ENCODE measurements at places on chromosomes 3 and 15.

GRCh38 chr15:89649013-89649625, 6.1 kb downstream of the KIF7 start:
- DNase-seq: no peak

- no peak for DNase-seq
Measured at GRCh38 chr3:171770689-171771620, 39.3 kb downstream of the PLD1 start.

DNA sequence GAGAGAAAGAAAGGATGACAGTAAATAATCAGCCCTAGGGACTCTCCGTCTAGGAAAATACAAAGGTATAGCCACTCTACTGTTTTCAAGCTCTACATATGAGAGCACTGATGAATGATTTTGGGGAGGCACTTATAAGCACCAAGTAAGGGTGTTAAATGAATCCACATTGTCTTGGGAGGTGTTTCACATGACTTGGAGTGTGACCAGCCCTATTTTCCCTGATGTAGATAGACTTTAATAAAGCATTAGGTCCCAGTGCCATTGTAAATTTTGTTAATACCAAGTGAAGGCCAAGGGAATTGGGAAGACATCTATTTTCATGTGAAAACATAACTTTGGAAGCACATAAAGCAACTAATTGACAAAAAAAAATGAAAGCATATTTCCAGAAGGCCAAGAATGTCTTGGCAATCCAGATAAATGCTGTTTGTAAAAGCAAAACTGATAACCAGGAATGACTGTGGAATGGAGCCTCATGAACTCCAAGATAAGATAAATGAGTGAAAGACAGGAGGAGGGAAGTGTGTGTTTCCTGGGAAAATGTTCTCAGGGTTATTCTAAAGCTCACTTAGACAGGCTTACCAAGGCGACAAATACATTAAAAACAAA, 96.0 kb upstream of the MYZAP start:
- no peak for DNase-seq

GRCh38 chr15:34721157-34721801, 33.5 kb downstream of the GJD2 start:
- no peak for DNase-seq

- DNase-seq: no peak
Measured at GRCh38 chr3:16723978-16724377, 118.8 kb upstream of the DAZL start.

DNA sequence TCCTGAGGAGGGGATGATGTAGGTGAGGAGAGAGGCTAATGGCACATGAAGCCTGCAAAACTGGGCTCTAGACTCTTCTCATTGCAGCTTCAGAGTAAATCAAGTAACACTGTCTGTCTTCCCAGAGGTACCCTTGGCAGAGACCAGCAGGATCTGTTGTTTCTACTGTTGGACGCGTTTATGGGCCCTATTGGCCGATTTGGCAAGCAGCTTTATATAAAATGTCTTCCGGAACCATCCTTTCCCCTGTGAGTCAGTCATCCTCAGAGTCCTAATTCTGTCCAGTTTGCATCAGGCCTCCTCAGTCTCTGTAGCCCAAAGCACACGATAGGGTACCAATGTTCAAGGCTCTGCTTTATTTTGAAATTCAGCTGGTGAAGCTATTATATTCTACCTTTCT, 325.9 kb downstream of the RORA start:
- no peak for DNase-seq

DNA sequence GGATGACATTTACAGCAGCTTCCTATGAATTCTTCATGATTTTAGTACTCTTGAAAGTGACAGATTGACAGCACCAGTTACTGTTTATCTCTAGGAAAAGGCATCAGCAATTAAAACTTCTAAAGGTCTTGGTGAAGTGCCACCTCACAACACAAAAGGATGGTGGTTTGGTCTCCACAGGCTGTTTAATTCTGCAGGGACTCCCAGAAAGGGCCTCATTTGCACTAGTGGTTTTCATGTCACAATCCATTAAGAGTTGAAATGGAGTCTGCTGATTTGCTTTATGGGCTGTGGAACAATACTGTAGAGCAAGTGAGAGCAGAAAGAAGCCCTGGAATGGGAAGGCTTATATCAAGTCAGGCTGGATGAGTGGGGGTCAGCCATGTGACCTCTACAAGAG, 225.3 kb upstream of the KCNMB2 start:
- DNase-seq: no peak

DNA sequence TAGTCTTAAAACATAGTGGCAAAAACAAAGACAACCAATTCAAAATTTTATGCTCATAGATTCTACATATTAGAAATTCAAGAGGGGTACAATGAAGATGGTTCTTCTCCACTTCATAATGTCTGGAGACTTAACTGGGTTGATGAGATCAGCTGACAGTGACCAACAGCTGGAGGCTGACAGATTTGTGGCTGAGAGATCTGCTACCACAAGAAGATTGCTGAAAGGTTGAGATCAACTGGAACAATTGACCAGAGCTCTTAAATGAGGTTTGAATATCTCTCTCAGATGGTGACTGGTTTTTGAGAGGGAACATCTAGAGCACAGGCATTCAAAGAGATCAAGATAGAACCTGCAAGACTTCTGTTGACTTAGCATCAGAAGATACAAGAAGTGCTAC, 254.1 kb upstream of the ARPP21 start:
- DNase-seq: no peak

DNA sequence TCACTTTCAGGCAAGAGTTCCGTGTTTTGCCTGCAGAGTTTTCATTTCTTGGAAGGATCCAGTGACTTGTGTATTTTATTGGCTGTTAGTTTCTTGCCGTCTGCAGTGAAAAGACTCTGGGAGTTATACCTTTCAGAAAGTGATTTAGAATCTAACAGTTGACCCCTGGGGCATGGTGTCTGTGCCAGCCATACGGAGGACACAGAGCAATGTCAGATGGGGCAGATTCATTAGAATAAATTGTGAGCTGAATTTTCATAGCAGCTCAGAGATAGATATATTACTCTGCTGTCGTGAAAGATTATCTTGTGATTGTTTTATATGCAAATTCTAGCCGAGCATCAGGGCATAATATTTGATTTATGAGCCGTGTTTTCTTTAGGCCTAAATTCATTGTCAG, 131.6 kb downstream of the SV2B start:
- DNase-seq: no peak

- no peak for DNase-seq
Measured at GRCh38 chr3:157204431-157204830, 44.5 kb upstream of the CCNL1 start.
